AG09309 (cell line): ENCODE measurements at places on chromosomes 11 and 22.

DNA sequence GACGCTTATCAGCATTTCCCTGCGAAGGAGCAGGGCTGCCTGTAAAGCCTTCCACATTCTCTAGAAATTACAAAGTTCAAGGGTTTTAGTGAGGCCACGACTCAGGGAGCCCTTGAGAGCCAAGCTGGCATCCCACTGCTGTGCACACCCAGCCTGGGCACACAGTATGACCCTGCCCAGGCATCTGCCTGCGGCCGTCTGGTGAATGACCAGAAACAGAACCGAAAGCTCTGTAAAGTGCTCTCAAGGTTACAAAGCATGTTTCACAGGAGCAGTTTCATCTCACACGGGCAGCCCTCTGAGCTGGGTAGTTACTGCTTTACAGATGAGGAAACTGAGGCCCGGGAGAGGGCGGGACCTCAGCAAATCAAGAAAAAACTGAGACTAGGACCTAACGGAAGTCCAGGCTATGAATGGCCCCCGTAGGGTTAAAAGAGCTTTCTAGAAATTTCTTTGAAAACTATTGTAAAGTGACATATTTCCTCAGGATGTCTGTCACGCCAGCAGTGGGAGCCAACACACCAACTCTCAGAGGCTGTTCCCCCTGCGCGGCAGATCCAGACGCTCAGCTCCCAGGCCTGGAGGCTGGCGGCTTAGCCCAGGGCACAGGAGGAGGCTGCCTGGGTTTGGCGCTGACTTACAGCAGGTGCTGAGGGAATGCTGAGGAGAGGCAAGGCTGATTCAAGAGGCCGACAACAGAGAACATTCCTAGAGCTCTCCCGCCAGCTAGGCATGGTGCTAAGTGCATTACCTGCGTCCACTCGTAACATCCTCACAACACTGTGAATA is 7.7 kb upstream of the TCF20 start:
- no peak for DNase-seq

DNA sequence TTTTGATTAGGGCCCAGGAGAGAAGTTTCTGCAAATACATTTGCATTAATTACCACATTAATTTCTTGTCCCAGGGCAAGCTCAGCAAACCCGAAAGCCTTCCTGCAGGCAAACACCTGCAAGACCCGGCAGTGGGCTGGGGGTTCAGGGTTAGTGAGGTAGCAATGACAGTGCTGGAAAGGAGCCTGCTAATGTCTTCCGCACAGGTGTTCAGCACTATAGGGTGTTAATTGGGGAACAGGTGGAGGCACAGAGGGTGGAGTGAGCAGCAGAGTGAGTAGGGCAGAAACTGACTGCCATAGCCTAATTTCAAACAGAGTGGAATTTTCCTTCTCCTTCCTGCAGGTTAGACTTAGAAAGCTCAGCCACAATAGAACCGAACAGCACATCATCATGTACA is 50.9 kb upstream of the UBASH3B start:
- DNase-seq = no peak

DNA sequence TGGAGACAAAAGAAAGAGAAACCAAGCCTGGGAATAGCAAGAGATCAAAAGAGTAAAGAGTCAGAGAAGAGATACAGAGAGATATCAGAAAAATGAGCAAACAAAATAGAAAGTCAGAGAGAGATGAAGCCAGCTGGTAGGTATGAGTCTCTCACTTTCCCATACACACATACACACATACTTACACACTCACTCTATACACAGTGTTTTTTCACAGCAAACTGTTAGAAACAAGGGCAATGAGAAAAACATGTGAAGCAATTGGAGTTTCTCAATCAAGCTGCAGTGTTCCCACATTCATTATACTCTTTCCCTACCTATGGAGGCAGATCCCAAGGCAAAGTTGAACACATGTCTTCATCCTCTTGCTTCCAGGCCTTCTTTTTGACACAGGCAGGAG is 2.6 kb upstream of the NLRP10 start:
- DNase-seq = no peak

DNA sequence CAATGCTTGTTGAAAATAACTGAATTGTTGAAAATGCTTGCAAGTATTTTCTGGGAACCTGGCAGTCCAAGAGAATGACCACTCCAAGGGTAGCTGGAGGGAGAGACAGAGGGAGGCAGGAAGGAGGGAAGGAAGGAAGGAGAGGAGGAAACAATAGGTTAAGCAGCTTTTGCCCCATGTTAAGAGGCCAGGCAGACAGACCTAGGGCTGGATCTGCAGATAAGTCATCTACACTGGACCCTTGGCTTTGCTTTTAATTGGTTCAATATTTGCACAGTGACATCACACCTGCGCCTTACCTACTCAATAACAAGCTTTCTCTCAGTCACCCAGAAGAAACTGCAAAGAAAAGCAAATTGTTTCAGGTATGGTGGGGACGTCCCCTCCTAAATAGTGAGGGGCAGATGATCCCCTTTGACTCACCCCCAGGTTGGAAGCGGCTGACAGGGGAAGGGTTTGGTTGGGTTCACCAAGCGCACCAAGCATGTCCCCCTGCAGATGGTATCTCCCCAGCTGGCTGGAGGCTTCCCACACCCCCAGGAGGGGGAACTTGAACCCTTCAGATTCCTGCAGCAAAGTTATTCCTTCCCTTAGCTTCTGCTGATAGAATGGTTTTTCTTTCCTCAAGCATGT is 24.3 kb downstream of the MYH9 start:
- DNase-seq = no peak

- no peak for DNase-seq
Measured at GRCh38 chr22:46203601-46203980, 46.5 kb downstream of the CDPF1 start.
